AG04449 (cell line): ENCODE measurements at places on chromosomes 11 and 22.

- DNase-seq: no peak
These were observed 147.1 kb downstream of the CADM1 start for GRCh38 chr11:115357066-115357465.

GRCh38 chr22:24416611-24417010 lies 10.8 kb upstream of the ADORA2A start:
- no peak for DNase-seq

GRCh38 chr11:1072116-1072820 lies 2.4 kb upstream of the MUC2 start:
- DNase-seq: no peak

DNA sequence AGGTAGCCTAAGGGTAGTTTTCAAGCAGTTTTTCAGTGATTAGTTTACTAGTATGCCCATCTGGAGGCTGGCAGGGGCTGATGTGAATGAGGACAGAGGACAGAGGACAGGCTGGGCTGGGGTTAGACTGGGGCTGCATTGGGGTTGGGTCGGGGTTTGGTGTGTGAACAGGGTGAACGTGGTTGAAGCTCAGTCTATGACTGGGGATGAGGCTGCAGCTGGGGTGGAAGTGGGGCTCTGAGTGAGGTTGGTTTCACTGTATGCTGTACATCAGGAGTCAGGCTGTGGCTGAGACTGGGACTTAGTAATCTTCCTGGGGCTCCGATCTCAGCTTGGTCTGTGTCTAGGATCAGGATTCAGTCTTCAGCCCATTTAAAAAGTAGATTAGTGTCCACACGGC lies 451 bp downstream of the OR51E1 start:
- no peak for DNase-seq
